ENCODE measurements at places on chromosomes 4 and X. TPM values are rescaled to one million over a fixed set of nuclear protein-coding genes. Genes with fewer than 3 reads are reported as not detected.

TLR6 gene
- 0.69 TPM for total RNA-seq

DNA sequence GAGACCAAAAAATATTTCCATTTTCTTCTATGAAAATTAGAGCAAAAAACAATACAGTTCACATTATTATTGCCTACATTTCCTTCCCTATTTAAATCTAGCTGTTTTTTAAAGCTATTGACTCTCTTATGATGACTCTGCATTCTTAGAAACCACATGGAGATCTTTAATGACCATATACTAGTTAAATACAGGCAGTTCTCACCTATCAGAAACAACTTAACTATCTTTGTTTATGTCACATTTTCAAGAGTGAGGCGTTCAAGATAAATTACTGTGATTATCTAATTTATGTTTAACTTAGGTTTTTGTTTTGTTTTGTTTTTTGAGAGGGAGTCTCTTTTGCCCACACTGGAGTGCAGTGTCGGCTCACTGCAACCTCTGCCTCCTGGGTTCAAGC lies 3.0 kb downstream of the CISD2 start:
- H3K4me1 ChIP-seq: peaks cover 18% of the 10 kb centered on the region
- H3K4me3 ChIP-seq: no peak overlapping the region
- peaks cover 21% of the 10 kb centered on the region for H3K36me3 ChIP-seq
- H3K27ac ChIP-seq: no peak overlapping the region
- no peak for DNase-seq

DNA sequence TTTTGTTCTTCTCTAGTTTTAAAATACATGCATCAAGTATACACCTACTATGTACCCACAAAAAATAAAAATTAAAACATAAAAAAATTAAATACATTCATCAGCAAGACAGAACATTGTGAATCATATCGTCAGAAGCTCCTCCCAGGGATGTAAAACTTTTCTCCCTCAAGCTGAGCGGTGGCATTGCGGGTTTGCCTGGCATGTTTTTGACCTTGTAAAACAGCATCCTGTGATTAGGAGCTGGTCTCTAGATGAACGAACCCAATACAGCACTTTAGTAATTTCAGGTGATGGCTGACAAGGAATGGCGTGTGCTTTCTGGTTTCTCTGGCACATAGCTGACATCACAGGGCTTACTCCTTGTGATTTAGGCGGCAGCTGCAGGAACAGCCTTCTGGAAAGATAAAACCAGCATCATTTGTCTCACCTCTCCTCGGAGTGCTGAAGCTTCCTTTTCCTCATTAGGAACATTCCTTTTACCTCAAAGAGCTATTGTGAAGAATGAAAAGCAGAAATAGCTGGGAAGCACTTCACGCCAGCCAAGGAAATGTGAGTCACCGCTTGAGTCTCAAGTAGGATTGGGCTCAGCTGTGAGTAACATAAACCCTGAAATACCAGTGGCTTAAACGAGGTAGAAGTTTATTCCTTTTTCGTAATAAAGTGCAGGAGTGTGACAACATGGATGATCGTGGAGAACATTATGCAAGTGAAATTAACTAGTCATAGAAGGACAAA lies 44.3 kb downstream of the NYX start:
- H3K36me3 ChIP-seq: no peaks in the 10 kb centered on the region
- DNase-seq: no peak

CC2D2A gene
- total RNA-seq: not detected

DNA sequence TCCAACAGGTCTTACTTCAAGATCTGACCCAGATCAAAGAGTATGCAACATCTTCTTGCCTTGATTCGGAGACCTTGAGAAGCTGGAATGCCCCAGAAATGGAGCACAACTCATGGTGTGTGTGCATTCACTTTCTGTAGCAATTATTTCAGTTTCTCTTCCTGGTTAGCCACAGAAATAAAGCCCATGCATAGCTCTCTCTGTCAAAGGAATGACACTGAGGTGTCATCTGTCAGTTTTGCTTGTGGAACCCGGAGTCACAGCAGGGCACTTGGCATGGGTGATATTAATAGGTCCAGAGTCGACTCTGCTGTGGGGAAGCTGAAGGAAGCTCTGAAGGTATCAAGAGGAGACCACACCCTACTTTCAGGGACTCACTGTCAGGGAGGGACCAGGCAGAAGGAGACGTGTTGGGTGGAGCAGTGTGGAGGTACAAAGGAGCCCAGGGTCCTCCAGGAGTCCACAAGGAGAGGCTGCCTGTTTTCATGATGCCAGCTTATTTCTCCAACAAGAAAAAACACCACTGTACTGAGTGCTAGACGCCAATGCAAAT lies 10.7 kb downstream of the CLNK start:
- no peaks in the 10 kb centered on the region for H3K36me3 ChIP-seq
- no peak for DNase-seq
- H3K4me1 ChIP-seq: peaks cover 15% of the 10 kb centered on the region
- H3K4me3 ChIP-seq: no peak overlapping the region

TMEM150C gene
- not detected for total RNA-seq

DNA sequence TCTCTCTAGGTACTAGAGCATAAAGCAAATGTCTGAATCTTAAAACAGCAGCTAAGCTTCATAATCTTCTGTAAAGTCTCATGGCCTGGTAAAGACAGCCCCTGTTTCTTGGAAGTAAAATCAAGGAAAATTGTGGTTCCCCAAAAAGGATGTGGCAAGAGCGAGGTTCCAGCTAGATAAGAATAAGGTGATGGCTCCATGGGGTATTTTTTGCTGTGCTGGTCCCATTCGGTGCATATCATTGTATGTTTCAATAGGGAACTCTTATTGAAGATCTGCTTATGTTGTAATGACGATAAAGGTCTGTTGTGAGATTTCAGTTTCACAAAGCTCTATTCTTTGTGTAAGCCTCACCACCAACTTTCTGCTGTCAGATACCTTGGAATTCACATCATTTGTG lies 316.9 kb upstream of the NOCT start:
- H3K27me3 ChIP-seq: no peaks in the 10 kb centered on the region
- H3K27ac ChIP-seq: no peak overlapping the region
- no peak for DNase-seq
- no peak overlapping the region for H3K4me3 ChIP-seq
- H3K36me3 ChIP-seq: no peaks in the 10 kb centered on the region
- no peaks in the 10 kb centered on the region for H3K4me1 ChIP-seq

Measured in CD4-positive, alpha-beta T cell (primary cell).